ENCODE measurements at places on chromosomes 13 and 19.

DNA sequence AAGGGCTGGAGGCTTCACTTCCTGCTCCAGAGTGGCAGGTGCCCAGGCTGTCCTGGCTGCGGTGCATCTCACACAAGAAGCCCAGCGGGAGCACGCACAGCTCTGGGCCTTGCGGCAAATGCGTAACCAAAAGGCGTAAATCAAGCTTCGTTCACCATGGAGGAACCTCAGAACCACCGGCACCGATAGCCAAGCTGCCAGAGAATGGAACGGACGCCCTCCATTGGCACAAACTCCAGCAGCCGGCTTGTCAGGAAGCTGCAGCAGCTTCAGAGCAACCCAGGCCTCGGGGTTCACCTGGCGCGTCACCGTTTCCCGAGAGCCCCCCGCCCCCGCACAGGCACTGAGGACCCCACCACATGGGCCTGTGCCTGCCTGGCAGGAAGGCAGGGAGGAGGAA lies 76.7 kb downstream of the RASA3 start:
- DNase-seq: no peak

- DNase-seq: no peak
These were observed 22.8 kb upstream of the BCL3 start for GRCh38 chr19:44725684-44726083.

- no peak for DNase-seq
These were observed 116.6 kb upstream of the RNF113B start for GRCh38 chr13:98293570-98294142.

DNA sequence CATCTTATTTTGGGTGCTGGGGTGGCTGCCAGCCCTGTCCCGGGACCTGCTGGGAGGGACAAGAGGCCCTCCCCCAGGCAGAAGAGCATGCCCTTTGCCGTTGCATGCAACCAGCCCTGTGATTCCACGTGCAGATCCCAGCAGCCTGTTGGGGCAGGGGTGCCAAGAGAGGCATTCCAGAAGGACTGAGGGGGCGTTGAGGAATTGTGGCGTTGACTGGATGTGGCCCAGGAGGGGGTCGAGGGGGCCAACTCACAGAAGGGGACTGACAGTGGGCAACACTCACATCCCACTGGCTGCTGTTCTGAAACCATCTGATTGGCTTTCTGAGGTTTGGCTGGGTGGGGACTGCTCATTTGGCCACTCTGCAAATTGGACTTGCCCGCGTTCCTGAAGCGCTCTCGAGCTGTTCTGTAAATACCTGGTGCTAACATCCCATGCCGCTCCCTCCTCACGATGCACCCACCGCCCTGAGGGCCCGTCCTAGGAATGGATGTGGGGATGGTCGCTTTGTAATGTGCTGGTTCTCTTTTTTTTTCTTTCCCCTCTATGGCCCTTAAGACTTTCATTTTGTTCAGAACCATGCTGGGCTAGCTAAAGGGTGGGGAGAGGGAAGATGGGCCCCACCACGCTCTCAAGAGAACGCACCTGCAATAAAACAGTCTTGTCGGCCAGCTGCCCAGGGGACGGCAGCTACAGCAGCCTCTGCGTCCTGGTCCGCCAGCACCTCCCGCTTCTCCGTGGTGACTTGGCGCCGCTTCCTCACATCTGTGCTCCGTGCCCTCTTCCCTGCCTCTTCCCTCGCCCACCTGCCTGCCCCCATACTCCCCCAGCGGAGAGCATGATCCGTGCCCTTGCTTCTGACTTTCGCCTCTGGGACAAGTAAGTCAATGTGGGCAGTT lies 8.6 kb downstream of the CALM3 start:
- DNase-seq: no peak

- DNase-seq: no peak
These were observed 6.4 kb downstream of the LRCH1 start for GRCh38 chr13:46559272-46559805.
